ENCODE measurements at places on chromosomes 6 and 20.

- DNase-seq: no peak
Observed at GRCh38 chr20:33515569-33516216, 25.8 kb downstream of the CBFA2T2 start.

DNA sequence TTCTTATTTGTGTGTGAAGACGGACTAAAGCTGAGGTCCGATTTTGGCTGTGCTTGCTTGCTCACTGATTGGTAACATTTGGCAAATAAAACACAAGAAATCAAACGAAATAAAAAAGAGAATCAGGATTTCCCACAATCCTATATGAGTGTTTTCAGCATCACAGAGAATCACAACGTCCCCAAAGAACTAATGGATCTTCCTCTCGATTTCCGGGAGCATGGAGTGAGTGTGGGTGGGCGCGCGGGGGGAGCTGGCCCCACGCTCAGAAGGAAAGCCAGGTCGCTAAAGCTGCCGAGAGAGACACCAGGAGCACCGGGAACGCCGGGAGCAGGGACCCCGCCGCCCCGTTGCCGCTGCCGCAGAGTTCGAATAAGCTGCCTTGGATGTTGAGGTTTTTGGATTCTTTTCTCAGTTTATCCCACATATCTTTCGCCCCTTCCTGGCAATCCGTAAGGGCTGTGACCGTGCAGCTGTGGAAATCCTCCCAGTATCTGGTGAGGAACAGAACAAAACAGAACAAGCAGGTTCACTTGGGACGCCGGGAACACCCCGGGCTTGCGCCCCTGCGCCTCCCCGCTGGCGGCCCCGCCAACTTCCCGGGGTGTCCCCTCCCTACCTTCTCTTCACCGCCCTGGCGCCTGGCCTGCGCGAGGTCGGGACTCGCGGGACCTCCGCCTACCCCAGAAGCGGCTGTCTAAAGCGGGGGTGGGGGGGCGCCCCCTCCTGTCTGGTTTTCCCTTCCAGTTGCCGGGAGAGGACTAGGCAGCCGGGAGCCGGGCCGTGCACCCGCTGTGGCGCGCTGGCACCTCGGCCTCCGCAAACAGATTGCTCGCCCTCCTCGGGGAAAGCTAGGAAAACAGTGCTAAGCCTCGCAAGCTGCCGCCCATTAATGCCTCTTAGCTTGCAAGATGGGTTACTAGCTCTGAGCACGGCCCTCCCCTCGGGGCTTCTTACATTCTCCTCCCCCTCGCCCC is 7.7 kb downstream of the NRN1 start:
- no peak for DNase-seq

DNA sequence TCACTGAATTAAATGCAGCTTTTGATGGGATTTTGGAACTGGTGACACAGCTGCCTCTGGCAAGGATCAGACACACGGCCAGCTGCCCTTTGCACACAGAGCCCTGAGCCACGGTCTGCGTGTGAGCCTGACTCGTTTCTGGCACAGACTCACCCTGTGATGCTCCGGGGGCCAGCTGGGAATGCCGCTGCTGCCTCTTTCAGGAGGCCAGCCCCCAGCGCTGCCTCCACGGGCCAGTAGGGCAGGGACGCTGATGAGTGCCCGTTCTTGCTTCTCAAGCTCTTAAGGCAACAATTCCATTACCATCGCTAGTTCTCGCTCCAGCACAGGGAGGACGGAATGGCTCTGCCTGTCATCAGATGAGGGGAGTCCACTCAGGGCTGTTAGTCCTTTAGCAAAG is 61.6 kb downstream of the IRF4 start:
- DNase-seq: no peak

- DNase-seq: no peak
Observed at GRCh38 chr20:37359331-37359730, 13.4 kb downstream of the SRC start.

DNA sequence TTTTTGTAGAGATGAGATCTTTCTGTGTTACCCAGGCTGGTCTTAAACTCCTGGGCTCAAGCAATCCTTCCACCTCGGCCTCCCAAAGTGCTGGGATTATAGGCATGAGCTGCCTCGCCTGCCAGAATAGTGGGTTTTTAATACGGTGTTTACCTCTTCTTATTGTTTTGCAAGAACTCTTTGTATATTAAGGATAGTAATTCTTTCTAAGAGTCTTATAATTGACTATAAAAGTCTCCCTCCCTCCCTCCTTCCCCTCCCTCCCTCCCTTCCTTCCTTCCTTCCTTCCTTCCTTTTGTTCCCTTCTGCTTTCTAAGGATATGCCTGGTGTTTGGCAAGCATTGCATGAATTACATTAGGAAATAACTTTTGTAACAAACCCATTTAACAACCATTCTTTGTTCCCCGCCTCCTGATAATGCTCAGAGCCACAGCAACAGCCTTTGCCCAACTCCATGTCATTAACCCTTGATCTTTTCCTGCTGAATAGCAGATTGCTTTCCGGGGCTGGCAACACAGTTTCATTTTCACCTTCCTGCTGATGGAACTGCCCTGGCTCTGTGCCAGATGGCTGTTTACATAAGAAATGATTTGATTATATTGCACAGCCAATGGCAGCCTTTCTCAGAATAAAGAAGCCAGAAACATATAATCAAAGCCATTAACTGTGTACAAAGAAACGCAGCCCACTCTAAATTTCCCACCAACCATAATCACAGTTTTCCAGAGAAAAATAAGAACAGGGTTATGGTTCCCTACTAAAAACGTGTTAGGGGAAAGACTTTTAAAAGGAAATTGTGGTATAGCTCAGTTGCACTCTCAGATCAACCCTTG is 143.7 kb upstream of the PTPN1 start:
- no peak for DNase-seq

GRCh38 chr6:5085648-5086293 is 630 bp downstream of the PPP1R3G start:
- DNase-seq: no peak

- DNase-seq: no peak
Observed at GRCh38 chr6:18204691-18205090, 49.5 kb downstream of the KDM1B start.

- DNase-seq: no peak
Observed at GRCh38 chr6:161111261-161111660, 119.7 kb downstream of the MAP3K4 start.

GRCh38 chr20:24665741-24666191 is 196.3 kb downstream of the SYNDIG1 start:
- DNase-seq: no peak

DNA sequence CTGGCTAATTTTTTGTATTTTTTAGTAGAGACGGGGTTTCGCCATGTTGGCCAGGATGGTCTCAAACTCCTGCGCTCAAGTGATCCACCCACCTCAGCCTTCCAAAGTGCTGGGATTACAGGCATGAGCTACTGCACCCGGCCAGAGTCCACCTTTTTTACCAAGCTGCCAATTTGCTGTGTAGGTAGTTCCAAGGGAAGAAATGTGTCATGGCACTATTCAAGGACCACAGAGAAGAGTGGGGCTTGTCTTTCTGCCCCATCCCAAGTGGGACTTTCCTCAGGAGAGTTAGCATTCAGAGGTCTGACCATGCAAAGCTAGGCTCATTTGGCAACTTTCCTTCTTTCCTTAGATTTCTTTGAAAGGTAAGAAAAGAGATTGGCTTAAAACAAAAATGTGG is 111.9 kb upstream of the TRAF3IP2 start:
- no peak for DNase-seq

- DNase-seq: no peak
Observed at GRCh38 chr20:51696304-51697071, 71.7 kb downstream of the ATP9A start.

- no peak for DNase-seq
Observed at GRCh38 chr20:22686097-22686496, 101.7 kb upstream of the FOXA2 start.

- no peak for DNase-seq
Observed at GRCh38 chr6:642805-643204, 14.1 kb downstream of the HUS1B start.

DNA sequence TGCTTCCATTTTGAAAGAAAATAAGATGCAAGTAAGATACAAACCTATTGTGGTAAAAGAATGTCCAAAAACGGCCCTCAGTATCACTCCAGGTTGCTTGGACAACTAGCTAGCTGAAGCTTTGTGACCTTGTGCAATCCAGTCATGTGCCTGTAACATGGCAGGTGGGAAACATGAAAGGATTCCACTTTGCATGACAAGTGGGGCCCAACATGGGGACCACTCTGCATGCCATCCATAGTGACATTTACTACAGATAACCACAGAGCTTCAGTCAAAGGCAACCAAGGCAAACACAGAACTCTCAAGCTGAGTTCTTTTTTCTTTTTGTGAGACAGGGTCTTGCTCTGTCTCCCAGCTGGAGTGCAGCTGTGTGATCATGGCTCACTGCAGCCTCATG is 15.8 kb upstream of the FBXO9 start:
- DNase-seq: no peak

GRCh38 chr6:25332655-25333071 is 53.5 kb downstream of the CARMIL1 start:
- no peak for DNase-seq

- no peak for DNase-seq
Observed at GRCh38 chr20:15866916-15867730, 706.1 kb downstream of the KIF16B start.

DNA sequence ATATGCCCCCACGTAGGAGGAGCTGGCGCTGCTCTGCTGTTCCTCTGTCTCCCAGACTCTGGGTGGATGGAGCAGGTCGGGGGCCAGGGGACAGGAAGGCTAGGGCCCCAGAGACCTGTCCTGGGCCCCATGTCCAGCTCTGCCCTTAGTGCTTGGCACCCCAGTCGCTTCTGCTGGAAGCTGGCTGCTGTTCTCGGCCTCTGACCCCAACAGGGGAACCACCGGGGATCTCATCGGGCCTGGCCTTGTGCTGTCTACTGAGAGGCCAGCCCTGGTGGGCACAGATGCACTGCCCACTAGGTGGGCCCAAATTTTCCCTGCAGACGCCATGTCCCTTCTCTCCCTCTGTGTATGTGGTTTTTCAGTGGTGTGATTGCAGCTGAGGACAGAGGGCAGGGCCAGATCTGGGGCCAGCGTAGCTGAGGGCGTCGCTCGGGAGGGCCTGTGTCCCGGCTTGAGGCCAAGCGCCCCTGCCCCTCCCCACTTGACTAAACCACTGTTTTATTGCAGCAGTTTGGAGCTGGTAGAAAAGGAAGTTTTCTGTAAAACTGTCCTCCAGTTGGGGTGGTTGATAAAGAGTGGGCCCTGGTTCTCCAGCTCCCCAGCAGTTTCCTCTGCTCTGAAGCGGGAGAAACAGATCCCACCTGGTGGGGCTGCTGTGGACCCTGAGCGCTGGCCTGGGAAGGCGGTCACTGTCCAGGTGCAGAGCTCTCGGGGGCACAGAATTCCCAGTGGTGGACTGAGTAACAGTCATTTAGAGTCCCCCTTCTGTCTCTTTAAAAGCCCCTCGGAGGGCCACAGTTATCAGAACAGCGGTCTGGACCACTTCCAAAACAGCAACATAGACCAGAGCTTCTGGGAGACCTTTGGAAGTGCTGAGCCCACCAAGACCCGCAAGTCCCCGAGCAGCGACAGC is 5.9 kb upstream of the COL20A1 start:
- no peak for DNase-seq

DNA sequence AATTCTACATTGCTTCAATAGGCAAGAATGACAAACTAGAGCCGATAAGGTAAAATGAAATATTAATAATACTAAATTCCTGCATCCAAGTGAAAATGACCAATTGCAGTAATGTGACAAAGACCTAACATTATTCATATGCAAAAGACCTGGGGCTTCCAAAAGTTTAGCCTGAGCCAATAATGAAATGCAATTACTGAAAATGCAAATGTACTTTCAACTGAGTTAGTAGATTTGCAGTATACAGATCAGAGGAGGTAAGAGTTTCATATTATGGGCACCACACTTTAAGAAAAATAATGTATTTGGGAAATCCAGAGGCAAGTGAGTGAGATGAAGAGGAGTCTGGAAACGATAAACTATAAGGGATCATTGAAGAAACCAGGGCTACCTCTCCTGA is 193.7 kb upstream of the GMDS start:
- no peak for DNase-seq

- peak; percentile 55 for DNase-seq
Observed at GRCh38 chr6:17156112-17156921, 54.5 kb downstream of the STMND1 start.

GRCh38 chr6:50925981-50926380 is 107.3 kb downstream of the TFAP2B start:
- no peak for DNase-seq

- no peak for DNase-seq
Observed at GRCh38 chr6:165586706-165587105, 76.3 kb downstream of the PDE10A start.

DNA sequence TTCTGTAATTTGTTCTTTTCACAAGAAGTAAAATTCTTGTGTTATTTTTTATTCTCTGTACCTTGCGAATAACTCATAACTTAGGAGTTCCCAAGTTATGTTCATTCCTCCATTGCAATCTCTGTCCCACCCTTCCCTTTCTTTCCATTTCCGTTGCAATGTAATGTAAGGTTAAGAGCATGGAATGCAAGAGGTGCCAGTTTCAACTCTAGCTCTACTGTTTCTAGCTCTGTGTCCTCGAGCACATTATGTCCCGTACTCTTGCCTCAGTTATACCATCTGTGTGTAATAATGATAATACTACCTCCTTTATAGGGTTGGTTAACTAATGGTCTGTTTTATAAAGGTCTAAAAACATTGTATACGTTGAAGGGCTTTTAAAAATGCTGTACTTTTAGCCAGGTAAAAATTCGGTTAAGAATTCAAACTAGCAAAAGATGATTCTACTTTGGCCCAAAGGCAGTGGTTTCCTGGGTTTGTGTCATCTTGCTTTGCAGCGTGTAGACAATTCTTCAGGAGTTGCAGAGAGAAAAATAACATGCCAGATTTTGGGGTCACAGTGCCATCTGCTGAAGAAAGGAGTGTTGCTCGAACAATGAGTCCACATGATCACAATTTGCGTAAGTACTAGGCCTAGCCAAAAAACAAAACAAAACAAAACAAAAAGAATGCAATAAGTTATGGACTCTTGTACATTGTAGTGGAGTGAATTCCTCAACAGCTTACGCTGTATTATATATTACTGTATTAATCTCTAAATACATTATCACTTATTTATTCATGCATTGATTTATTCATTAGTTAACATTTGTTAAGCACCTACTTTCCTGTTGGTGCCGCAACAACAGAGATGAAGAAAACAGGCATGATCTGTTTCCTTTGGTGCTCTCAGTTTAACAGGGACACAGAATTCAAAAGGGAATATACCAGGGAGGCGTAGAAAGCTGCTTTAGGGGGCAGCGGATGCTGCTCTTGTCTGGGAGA is 10.0 kb upstream of the PFDN4 start:
- DNase-seq: no peak

- no peak for DNase-seq
Observed at GRCh38 chr6:40476673-40477072, 110.5 kb downstream of the LRFN2 start.

- no peak for DNase-seq
Observed at GRCh38 chr6:104689551-104690205, 170.0 kb downstream of the HACE1 start.

DNA sequence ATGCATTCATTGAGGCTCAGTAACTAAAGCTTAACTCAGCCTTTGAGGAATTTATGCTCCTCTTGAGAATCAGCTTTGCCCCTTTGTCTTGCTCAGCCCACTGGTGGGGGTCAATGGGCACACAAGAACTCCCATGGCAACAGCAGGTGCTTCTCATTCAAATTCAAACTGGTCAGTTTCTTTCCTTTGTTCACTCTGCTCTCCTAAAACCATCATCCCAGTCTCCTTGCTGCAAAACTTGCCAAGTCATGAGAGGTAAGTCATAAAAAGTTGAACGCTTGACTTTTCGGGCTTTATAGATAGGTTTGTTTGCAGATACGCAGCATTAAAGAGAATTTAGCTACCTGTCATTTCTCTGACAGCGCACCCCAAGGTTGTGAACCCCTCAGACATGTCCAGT is 146.8 kb downstream of the TFAP2A start:
- no peak for DNase-seq

- DNase-seq: no peak
Observed at GRCh38 chr6:86477500-86478148, 459.7 kb upstream of the HTR1E start.

- DNase-seq: no peak
Observed at GRCh38 chr20:50133474-50134217, 19.9 kb downstream of the PEDS1 start.
